ENCODE measurements at places on chromosomes 2 and 18. TPM values are rescaled to one million over a fixed set of nuclear protein-coding genes. Genes with fewer than 3 reads are reported as not detected.

The FKBP7 gene
- total RNA-seq = 0.59 TPM

The AKAIN1 gene
- not detected for total RNA-seq

The DTNA gene
- total RNA-seq = not detected

DNA sequence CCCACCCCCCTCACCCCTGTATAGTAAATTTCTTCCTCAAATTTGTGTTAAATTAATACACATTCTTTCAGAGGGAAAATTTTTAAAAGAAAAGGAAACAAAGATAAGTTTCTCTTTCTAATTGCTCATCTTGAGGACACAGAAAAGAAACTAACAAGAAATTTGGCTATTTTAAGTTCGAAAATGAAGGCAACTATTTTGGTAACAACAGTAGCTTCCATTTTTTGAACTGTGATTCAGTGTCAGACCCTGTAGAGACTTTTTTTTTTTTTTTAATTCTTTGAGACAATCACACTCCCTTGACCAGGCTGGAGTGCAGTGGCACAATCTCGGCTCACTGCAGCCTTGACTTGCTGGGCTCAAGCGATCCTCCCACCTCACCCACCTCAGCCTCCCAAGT is 194.9 kb downstream of the SS18 start:
- no peak overlapping the region for H3K4me3 ChIP-seq
- no peaks in the 10 kb centered on the region for H3K4me1 ChIP-seq
- no peaks in the 10 kb centered on the region for H3K27me3 ChIP-seq
- no peak for DNase-seq
- H3K36me3 ChIP-seq = no peaks in the 10 kb centered on the region
- H3K27ac ChIP-seq = no peak overlapping the region

GRCh38 chr2:171394164-171394740 is 39.5 kb downstream of the METTL8 start:
- DNase-seq = no peak
- no peaks in the 10 kb centered on the region for H3K27me3 ChIP-seq
- H3K4me1 ChIP-seq = peaks cover 6% of the 10 kb centered on the region
- no peak overlapping the region for H3K4me3 ChIP-seq

DNA sequence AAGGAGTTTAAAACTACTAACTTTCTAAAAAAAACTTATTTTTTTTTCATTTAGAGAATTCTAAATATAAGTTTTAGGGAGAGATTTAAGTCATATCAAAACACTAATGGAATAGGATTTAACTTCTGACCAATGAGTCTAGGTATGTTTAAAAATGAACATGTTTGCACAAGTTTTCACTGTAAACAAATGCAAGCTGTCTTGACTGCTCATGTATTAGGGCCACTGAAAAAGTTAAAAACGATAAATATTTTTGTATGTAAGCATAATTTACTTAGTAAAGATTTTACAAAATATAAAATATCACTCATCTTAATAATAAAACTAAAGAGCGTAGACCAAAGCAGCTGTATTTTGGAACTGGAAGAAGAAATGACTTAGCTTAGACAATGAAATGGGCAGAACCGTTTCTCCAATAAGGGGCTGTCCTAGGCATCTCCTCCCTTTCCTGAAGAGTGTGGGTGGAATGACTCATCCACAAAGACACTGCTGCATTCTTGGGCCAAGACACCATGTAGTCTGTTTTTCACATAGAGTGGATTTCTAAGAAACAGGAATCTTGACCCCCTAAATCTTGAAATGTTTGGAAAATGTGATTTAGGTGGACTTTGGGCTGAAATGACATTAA is 118.8 kb downstream of the MEP1B start:
- no peak overlapping the region for H3K27ac ChIP-seq
- no peaks in the 10 kb centered on the region for H3K36me3 ChIP-seq
- peaks cover 2% of the 10 kb centered on the region for H3K27me3 ChIP-seq
- no peak for DNase-seq

DNA sequence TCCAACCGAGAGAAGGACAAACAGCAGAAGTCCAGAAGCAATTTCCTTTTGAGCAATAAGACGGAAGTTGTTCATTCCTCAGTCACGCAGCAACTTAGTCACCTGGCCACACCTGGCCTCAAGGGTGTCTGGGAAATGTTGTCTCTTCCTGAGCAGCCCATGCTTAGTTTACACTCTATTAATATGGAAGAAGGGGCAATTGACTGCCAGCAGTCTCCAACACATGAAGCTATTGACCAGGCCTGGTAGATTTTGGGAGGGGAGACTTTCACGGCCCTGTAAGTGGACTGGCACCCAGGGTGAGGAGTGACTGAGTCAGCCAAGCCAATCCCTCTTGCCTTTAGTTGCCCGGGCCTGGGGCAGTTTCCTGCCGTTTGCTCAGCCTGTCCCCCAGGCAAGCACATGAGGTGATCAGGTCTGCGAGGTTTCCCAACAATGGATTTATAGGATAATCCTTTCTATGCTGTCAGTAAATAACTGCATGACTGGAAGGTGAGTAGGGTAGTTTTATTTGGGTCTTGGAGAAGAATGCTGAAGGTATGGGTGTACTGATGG is 43.8 kb upstream of the PPP4R1 start:
- H3K27me3 ChIP-seq = no peaks in the 10 kb centered on the region
- no peak overlapping the region for H3K27ac ChIP-seq
- H3K4me3 ChIP-seq = no peak overlapping the region
- no peaks in the 10 kb centered on the region for H3K36me3 ChIP-seq
- no peaks in the 10 kb centered on the region for H3K4me1 ChIP-seq

DNA sequence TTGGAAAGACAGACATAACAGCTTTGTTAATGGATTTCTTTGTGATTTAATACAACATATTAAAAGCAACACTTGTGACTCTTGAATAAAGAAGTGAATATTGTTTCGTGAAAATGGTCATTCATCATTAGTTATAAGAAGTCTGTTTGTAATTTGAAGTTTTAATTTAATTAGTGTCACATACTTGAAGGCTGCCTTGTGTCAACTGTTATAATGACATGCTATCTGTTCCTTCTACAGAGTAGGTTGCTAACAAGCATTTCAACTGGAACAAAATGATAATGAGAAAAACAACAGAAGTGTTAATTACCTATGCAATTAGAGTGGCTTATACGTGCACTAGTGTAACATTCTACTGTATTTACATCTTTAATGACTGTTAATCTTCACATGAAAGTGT is 624.7 kb downstream of the LRP1B start:
- H3K27me3 ChIP-seq = no peaks in the 10 kb centered on the region
- H3K4me3 ChIP-seq = no peak overlapping the region
- no peaks in the 10 kb centered on the region for H3K4me1 ChIP-seq
- no peak overlapping the region for H3K27ac ChIP-seq

GRCh38 chr2:135948141-135948540 is 37.3 kb downstream of the DARS1 start:
- no peak for DNase-seq
- peaks cover 9% of the 10 kb centered on the region for H3K36me3 ChIP-seq
- H3K27me3 ChIP-seq = no peaks in the 10 kb centered on the region
- H3K4me1 ChIP-seq = peaks cover 29% of the 10 kb centered on the region
- peak overlapping the region; percentile 91 for H3K27ac ChIP-seq
- H3K4me3 ChIP-seq = peak overlapping the region; percentile 45

- peaks cover 7% of the 10 kb centered on the region for H3K4me1 ChIP-seq
- no peak overlapping the region for H3K4me3 ChIP-seq
- no peaks in the 10 kb centered on the region for H3K36me3 ChIP-seq
- no peak for DNase-seq
- peaks cover 4% of the 10 kb centered on the region for H3K27me3 ChIP-seq
- no peak overlapping the region for H3K27ac ChIP-seq
Measured at GRCh38 chr2:232878855-232879617, 9.0 kb downstream of the SNORC start.
